ENCODE measurements at places on chromosomes 5 and 9.
A peak's percentile ranks its signal among the peaks of the same experiment; 100 is the strongest.

- DNase-seq: peak; percentile 75
These were observed 374.7 kb upstream of the WWC1 start for GRCh38 chr5:167916706-167917105.

GRCh38 chr5:107935645-107936044, 264.9 kb upstream of the EFNA5 start:
- DNase-seq: no peak

GRCh38 chr5:136155761-136156160, 23.1 kb downstream of the SMAD5 start:
- DNase-seq: peak; percentile 15

GRCh38 chr5:38426986-38427950, 129.2 kb downstream of the LIFR start:
- DNase-seq: peak; percentile 64

Measured in fibroblast of skin of scalp (primary cell).